Epithelial cell of prostate (primary cell): ENCODE measurements at places on chromosomes 7 and 10.

DNA sequence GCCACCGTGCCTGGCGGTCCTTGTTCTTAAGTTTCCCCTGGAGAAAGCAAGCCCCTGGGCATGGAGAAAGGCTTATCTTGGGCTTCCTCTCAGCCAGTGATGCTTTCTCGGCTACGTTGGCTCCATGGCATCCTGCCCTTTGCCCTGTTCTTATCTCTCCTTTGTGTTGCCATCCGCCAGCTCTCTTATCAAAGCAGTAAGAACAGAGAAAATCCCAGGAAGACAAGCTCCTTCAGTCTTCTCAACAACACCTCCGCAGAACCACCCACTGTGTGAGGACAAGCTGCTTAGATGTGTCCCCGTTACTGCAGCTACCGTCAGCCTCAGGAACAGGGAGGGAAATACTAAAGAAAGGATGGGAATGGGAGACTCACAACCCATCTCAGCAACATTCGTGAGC is 3.3 kb downstream of the PLEKHS1 start:
- DNase-seq: no peak

DNA sequence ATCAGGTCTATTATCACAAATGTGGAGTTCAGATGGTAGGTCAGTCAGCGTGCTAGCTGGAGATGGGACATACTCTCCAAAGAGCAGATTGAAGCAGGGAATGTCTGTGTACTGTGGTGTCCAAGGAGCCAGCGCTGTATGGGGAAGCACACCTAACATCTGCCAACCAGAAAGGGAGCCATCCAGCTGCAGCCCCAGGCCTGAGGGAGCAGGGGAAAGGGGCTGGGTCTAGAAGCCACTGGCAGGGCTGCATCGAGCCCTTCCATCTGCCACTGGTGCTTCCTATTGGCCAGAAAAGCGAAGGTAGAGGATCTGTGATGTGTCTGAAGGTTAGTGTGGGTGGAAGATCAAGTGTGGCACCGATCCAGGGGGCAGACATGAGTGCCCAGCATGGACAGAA is 8.0 kb upstream of the RAMP3 start:
- no peak for DNase-seq

DNA sequence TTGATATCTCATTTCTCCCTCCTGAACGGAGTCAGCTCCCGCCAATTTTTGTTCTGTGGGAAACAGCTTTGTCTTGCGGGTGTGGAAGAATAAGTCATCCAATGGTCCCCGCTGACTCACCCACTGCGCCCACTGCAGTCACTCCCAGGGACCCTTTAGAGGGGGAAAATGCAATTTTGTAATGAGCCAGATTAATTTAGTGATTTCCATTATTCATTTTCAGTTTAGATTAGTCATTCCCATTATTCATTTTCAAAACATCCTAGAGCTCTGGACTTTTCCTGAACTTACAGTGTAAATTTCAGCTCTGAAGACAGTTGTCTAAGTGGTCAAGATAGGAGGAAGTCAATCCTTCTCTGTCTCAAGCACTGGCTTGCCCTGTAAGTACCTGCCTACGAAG is 154.9 kb upstream of the TMEM72 start:
- DNase-seq: peak; percentile 54

DNA sequence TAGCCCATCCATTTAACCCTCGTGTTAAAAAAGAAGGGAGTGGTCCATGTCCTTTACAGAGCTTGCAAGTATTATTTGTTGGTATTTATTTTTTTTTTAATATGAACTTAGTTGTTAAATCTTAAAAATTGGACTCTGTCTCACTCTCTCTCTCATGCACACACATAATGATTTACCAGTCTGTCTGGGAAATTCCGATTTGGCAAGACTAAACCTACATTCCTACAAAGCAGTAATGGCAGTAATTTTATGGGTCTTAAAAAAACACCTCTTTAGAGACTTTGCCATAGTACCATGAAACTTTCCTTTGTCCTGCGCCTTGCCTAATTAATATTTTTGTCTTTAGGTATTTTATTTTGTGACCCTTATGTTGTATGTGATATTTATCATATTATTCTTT is 239.5 kb upstream of the PPP1R3A start:
- DNase-seq: no peak

- no peak for DNase-seq
Observed at GRCh38 chr7:127920787-127921438, 110.3 kb downstream of the LRRC4 start.

DNA sequence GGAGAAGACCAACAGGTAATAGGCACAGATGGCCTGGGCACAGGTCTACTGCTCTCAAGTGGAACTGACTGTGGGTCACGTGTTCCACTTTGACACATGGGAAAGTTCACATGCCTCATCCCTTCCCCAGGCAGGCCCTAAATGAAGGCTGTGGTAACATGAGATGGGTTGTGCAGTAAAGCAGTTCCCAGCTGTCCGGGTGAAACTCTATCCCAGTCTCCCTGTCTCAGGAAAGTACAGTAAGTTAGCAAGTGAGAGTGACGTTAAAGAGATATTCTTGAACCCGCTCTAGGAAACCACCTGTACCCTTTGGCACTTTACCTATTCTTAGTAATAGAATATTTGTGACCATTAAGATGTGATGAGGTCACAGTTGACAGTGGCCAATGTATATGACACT is 343.7 kb upstream of the AOAH start:
- no peak for DNase-seq

DNA sequence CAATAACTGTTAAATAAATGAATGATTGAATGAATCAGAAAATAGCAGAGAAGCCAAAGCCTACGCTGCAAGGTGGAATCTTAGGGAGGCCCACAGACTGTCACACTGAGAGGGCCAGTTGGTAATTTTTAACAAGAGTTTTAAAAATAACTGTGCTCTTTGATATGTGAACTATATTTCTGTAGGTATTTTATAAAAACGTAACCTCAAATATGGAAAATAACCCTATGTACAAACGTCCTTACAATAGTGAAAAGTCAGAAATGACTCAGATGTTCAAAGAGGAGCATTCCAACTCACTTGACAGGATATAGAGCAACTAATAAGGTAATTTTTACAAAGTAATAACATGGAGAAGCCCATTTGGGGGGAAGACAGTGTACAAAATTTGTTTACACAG is 18.9 kb upstream of the TMEM273 start:
- no peak for DNase-seq

DNA sequence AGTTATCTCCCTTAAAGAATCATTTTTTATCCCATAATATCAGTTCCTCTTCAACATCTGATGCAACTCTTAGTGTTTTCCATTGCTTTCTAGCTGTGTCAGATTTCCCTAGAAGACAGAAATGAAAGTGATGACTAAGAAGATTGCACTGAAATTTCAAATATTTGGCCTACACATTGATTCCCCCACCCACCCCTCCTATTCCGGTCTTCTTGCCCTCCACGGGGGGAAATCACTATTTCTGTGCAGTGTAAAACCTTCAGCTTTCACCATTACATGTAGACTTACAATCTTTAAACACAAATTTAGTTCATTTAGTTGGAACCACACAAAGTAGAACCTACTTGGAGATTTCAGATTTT is 63.7 kb upstream of the IL6 start:
- no peak for DNase-seq

GRCh38 chr7:5469375-5470166 is 45.9 kb upstream of the TNRC18 start:
- no peak for DNase-seq

DNA sequence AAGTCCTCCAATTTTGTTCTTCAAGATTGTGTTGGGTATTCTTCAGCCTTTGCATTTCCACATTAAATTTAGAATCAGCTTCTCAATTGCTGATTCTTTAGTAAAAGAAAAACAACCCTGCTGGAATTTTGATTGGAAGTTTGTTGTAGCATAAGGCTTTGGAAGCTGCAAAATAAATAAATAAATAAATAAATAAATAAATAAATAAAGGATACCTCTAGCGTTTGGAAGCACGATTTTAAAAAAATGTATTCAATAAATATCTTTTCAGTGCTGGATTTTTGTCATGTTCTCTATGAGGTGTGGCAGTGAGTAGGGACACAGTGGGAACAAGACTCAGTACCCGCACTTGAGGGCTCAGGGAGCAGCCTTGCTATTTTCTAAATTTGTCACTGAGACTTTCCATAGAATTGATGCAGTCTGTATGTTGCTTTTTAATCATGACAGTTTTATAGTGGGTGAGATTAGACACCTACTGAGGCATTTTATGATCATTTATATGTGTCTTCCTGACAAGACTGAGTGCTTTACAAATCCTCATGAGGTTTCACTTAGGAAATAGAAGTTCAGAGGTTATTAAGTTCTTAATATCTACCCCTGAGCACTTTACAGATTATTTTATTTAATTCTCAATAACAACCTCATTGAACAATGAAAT is 22.3 kb upstream of the COMMD3 start:
- no peak for DNase-seq

DNA sequence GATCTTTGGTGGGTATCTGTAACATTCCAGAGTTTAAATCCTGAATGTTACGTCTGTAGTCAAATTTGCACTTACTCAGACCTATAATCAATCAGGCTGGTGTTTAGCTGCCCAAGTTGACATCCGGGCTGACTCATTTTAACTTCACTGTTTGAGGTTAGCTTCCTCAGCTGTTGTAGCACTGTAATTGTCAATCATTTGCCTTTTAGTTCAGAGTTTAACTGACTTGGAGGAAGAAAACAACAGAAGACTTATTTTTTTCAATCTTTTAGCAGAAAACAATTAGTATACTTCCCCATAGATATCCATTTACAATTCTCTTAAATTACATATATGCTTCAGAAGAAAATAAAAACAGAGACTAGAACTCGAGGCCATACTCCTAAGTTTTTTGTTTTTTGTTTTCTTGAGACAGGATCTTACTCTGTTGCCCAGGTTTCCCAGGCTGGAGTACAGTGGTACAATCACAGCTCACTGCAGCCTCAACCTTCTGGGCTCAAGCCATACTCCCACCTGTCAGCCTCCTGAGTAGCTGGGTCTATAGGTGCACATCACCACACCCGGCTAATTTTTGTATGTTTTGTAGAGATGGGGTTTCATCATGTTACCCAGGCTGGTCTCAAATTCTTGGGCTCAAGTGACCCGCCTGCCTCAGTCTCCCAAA is 38.5 kb upstream of the LRRC17 start:
- DNase-seq: peak; percentile 60

- DNase-seq: no peak
Observed at GRCh38 chr10:88347022-88347421, 236.1 kb downstream of the RNLS start.

GRCh38 chr7:44489955-44490350 is 505 bp downstream of the NUDCD3 start:
- no peak for DNase-seq

DNA sequence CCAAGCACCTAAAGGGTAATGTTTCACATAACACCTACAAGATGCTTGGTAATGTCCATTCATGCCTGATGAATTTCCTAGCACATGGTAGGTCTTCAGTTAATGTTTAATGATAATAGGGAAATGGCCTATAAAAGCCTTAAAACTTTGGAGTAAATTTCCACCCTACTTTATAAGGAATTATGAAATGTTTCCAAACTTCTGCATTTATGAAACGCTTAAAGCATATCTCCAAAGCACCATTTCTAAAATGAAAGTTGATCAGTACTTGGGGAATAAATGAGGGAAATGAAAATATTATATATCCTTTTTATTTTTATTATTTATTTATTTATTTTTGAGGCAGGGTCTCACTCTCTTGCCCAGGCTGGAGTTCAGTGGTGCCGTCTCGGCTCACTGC is 51.8 kb downstream of the INPP5F start:
- no peak for DNase-seq

GRCh38 chr7:151518105-151518946 is 1.4 kb downstream of the RHEB start:
- DNase-seq: no peak

DNA sequence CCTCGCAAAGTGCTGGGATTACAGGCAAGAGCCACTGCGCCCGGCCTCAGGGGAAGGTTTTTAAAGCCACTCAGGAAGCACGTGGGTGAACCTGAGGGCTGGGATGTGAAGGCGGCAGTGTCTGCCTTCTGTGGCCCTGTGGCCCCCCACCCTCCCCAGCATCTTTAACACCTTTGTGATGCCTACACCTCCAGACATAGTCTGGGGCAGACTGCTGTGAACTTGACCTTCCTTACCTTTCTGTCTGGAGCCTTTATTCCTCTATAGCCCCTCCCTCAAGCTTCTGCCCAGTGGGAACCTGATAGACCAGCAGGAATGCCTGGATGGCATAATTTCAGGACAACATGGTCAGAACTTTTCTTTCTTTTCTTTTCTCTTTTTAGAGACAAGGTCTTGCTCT is 550.2 kb downstream of the GALNT17 start:
- no peak for DNase-seq

GRCh38 chr7:70634610-70635068 is 497.3 kb upstream of the GALNT17 start:
- DNase-seq: no peak

DNA sequence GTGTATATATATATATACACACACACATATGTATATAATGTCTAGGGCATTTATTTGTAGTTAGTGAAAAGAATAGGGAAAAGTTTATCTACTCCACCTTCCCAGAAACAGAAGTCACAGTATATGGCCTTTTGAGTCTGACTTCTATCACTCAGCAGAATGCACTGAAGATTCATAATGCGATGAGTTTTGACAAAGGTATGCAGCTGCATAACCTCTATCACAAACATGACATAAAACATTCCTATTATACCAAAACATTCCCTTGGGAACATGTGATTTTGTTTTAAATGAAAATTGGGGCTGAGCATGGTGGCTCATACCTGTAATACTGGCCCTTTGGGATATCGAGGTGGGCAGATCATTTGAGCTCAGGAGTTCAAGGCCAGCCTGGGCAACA is 137.3 kb upstream of the EEPD1 start:
- DNase-seq: no peak

GRCh38 chr10:97311111-97311626 is 7.9 kb upstream of the FRAT1 start:
- DNase-seq: no peak

GRCh38 chr7:18529239-18529638 is 33.7 kb downstream of the HDAC9 start:
- no peak for DNase-seq

DNA sequence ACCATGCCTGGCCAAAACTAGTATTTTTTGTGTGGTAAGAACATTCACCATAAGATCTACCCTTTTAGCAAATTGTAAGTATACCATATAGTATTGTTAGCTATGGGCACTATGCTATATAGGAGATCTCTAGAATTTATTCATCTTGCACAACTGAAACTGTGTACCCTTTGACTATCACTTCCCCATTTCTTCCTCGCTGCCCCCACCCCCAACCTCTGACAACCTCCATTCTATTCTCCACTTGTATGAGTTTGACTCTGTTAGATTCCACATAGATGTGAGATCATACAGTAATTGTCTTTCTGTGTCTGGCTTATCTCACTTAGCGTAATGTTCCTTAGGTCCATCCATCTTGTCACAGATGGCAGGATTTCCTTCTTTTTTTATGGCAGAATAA is 3.6 kb downstream of the CASP7 start:
- no peak for DNase-seq

DNA sequence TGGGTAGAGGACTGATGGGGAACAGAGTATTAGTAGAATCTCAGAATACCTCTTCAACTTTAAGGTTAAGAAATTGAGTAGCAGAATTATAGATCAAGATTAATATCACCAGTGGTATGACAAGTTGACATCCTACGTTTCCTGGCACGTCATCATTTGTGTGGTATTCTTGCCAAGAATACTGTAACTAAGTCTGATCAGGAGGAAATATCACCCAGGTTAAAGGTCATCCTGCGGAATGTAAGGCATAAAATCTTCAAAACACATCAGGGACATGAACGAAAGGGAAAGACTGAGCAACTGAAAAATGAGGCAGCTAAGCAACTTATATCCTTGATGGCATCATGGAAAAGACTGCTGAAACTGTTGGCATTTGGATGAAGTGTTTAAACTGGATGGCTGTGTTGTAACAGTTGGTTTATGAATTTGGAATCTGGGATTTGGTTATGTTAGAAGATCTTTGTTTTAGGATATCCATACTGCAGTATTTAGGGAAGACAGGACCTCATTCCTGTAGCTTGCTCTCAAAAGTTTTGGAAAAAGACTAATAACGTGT is 86.1 kb downstream of the TRIM24 start:
- DNase-seq: no peak
